Foreskin melanocyte (primary cell): ENCODE measurements at places on chromosomes 5 and 9.

- DNase-seq: no peak
Observed at GRCh38 chr5:67451640-67452279, 255.2 kb upstream of the CD180 start.

DNA sequence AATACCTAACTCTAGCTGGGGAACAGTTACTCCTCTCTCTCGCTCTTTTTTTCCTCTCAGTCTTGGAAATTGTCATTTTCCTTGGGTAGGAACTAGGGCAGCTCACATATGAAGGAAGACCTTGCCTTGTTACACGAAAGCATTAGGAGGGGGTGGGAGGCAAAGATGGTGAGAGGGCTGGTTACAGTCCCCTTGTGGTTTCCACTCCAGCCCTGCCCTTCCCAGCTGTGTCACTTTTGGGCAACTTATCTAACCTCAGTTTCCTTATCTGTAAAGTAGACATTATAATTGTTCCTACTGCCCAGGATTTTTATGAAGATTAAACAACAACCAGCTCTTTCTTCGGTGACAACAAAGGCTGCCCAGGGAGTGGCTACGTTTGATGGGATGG is 196.2 kb upstream of the CLINT1 start:
- DNase-seq: no peak

GRCh38 chr9:133999851-134000265 is 7.7 kb upstream of the VAV2 start:
- no peak for DNase-seq

GRCh38 chr5:173925449-173926071 is 37.4 kb downstream of the CPEB4 start:
- peak; percentile 55 for DNase-seq

- peak; percentile 2 for DNase-seq
Observed at GRCh38 chr9:116320290-116320689, 166.7 kb downstream of the PAPPA start.

DNA sequence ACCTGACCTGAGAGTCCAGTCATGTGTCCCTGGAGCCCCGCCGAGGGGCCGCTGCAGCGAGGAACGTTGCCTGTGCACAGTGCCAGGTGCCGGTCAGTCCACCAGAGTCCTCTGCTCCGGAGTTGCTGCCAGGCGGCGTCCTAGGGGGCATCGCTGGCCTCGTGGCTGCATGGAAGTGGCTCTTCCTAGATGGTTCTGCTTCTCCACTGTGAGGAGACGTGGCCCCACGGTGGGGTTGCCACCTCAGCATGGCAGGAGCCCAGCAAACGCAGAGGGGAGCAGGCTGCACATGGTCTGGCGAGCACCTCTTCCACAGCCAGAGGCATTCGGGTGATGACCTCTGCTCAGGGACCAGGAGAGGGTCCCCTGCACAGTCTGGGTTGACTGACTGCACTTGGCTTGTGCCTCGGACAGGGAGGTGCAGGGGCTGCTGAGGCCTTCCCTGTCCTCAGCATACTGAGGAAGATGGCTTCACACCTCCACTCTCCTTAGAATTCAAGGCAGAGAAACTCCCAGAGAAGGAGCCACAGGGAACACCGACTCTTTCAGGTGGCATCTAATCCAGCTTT is 25.9 kb upstream of the POMT1 start:
- no peak for DNase-seq

- DNase-seq: no peak
Observed at GRCh38 chr5:7781899-7782298, 69.0 kb downstream of the CFAP90 start.

DNA sequence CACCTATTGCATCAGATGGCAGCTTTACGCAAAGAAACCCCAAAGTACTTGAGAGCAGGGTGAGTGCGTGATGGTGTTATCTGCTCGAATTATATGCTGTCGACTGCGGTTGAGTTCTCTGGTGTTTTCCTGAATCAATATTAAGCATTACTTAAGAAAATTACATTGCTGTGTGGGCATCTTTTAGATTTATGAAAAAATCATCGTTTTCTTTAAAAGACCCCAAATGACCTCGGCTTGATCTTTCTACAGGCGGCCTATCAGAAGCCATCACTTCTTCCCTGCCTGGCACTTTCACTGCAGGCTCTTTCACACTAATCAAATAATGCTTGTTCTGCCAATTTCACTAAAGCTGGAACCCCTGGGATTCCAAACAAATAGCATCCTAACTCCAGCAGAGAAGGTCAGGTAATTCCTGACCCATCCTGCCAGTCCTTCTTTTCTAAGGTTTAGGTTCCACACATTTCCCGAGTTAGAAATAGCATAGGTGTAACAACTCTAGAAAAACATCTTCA is 1.7 kb downstream of the UBE2QL1 start:
- no peak for DNase-seq

DNA sequence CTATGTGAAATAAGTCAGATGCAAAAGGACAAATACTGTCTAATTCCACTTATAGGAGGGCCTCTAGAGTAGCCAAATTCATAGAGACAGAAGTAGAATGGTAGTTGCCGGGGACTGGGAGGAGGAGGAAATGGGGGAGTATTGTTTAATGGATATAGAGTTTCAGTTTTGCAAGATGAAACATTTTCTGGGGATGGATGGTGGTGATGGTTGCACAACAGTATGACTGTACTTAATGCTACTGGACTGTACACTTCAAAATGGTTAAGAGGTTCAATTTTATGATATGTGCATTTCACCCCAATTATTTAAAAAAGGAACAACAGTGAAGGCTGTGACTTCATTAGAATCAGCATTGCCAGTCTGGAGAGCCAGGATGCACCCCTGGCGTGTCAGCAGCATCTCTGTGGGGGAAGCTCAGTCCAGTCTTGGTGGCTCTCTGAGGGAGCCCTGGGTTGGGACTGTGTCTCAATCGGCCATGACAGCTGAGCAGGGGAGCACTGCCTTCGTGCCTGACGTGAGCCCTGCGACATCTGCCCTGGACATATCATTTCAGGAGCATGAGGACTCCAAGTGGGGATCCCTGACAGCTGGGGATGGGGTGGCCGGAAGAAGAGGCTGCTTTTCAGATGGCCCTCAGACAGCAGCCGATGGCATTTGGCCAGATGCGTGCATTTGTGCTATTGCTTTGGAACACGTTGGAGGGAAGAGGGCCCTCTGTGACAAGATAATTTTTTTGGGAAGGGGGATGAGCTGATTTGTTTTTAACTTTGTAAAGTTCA is 130.8 kb upstream of the STC2 start:
- no peak for DNase-seq

GRCh38 chr5:107203243-107203642 is 467.5 kb downstream of the EFNA5 start:
- no peak for DNase-seq

GRCh38 chr5:16304846-16305245 is 125.3 kb upstream of the MARCHF11 start:
- DNase-seq: no peak

GRCh38 chr5:174071484-174071883 is 26.0 kb downstream of the NSG2 start:
- DNase-seq: no peak

- no peak for DNase-seq
Observed at GRCh38 chr9:5440426-5440825, 2.7 kb upstream of the PLGRKT start.

DNA sequence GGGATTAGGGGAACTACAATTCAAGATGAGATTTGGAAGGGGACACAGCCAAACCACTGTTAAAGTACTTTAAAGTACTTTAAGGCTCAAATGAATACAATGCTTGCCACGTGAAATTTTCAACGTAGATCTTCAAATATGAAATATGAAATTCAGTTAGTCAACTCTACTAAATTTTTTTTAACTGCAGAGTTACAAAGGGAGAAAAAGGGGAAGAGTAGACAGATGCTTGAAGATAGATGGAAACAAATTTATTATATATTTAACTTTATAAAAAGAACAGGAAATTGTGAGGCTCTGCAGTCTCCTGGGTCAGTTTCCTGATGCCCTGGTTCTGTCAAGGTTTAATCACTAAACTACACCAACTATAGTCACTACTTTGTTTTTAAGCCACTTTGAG is 785.5 kb upstream of the DMAC1 start:
- no peak for DNase-seq

- no peak for DNase-seq
Observed at GRCh38 chr5:145703856-145704255, 131.3 kb downstream of the PRELID2 start.

- no peak for DNase-seq
Observed at GRCh38 chr9:123659358-123659757, 270.6 kb downstream of the DENND1A start.

- DNase-seq: no peak
Observed at GRCh38 chr5:683551-684481, 9.3 kb downstream of the TPPP start.

DNA sequence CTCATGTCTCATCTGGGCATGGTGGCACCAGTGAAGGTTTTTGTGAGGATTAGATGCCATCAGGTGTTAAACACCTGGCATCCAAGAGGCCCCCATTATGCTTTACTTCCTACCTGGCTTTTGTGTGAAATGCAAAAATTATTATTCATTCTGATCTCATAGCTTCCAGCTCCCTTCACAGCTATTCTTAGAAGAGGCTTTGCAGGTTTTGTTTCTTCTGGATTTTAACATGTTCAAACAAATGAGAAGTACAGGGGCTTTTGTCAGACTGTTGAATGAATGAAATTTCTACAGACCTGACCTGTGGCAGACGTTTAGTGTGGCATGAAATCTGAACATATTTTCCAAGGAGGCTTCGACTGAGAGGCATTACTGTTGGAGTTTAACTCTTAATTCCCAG is 14.3 kb upstream of the CORO2A start:
- no peak for DNase-seq

GRCh38 chr5:146203872-146204192 is 427 bp downstream of the RBM27 start:
- DNase-seq: no peak

DNA sequence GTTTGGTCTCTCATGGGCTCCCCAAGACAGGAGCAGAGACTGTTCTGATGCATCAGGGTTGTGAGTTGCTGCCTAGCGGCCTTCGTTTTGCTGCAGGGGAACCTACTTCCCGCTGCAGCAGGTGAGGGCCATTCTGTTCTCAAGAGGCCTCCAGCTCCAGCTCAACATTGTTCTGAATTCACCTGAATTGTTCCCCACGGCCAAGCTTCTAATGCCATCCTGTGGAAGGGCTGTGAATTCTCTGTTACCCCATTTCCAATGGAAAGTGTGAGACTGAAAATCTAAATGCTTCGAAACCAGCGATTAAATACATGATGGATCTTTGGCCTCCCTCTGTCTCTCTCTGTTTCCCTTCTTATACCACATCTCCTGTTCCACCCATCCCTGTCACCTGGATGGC is 349.1 kb upstream of the DAP start:
- no peak for DNase-seq

- DNase-seq: peak; percentile 63
Observed at GRCh38 chr5:43631182-43631910, 28.4 kb downstream of the NNT start.

DNA sequence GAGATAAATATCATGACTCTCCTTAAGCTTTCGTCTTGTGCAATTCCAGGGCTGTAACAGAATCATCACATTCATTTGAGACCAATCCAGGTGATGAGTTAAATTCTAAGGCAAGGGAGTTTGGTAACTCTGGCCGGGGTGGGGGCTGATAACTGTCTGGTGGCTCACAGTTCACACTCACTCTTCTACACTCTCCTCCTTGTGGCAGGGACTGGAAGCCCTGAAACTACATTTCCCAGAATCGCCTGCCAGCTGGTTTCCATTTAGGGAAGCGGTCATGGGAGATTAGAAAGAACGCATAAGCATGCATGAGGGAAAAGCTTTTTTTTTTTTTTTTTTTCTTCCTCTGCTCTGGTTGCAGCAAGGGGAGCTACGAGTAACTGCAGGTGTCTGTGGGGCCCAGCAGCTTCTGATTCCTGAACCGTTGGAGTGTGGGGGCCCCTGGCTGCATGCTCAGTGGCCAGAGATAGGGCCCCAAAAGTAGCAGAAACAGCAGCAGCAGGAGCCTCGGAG is 154.8 kb upstream of the TBC1D2 start:
- DNase-seq: no peak

DNA sequence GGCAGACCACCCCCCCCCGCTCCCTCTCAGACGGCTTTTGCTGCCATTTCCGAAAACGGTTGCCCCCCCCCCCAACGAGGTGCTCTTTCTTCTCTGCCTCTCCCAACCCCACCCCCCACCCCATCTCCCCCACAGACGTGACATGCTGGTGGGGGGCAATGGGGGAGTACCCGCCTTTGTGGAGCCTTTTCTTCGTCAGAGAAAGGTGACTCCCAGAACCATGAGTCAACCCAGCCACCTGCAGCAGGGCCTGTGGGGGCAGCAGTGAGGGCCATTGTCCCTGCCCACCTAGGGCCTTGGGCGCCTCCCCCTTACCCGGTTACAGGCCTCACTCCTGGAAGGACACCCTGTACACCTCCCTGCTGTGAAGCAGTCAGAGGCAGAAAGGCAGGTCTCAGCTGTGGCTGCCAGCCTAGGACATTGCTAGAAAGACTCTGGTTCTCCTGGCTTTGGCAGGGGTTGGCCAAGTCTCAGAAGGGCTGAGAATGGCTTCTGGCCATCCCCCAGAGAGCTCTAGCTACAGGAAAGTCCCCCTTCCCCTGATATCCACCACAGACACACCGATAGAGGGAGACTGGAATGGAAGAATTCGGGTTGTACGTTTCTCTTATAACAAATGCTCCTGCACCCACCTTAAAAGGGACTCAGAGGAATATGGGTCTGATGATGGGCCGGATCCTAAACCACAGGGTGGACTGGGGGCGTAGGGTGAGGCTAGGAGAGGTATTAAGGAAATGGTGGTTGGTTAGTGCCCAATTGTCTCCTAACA is 2.2 kb downstream of the DNAJB5 start:
- no peak for DNase-seq

GRCh38 chr5:60256546-60256945 is 363.0 kb upstream of the PDE4D start:
- no peak for DNase-seq

DNA sequence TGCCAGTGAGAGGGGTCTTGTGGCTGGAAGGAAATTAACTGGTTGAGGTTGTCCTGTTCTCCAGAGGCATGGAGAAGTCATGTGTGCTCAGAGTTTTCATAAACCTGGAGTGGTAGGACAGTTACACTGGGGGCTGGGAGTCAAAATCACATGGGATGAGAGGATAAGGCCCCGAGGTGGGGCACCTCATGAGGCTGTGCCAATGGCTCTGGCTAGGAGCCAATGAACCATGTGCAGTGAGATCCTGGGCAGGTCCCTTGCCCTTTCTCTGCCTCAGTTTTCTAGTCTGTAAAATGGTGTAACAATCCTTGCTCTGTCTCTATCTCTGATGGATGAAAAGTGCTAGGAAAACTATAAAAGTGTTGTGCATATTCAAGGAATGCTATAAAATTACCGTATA is 7.0 kb upstream of the SYNPO start:
- DNase-seq: no peak

GRCh38 chr9:129007035-129007765 is 20.9 kb downstream of the SH3GLB2 start:
- no peak for DNase-seq

- DNase-seq: no peak
Observed at GRCh38 chr5:55900068-55900467, 48.9 kb downstream of the IL31RA start.
